ENCODE measurements at places on chromosomes 5 and 9.

GRCh38 chr5:160474084-160474483 lies 52.4 kb downstream of the PTTG1 start:
- no peak for DNase-seq

DNA sequence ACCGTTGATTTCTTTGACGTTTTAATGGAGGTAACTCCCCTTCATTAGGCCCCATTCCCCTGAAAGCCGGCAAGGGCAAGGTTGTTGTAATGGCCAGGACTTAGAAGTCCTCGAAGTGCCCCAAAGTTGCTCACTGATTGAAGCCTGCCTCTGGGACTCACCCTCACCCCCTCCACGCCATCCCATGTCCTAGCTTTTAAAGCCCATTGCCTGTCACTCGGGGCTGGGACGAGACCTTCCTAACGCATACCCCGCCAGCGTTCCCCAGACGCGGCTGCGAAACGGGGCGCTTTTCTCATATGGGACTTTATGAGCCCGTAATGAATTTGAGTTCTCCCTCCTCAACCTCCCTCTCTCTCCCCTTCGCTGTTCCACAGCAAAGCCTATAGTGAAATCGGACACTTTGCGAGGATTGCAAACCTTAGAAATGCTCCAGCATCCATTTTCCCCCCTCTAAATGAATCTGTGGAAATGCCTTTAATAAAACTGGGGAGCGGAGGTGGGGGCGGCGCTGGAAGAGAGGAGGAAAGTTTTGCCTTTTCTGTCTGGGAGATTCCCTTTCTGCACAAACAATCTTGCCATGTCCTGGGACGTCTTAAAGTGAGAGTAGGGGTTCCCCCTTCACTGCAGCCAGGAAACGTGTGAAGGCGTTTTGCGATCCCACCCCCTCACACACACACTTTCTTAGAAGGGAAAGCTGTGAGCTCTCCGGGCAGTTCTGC lies 1.5 kb downstream of the PAPPA start:
- DNase-seq: no peak

- peak; percentile 43 for DNase-seq
Measured at GRCh38 chr9:95181226-95181818, 136.2 kb downstream of the FANCC start.

DNA sequence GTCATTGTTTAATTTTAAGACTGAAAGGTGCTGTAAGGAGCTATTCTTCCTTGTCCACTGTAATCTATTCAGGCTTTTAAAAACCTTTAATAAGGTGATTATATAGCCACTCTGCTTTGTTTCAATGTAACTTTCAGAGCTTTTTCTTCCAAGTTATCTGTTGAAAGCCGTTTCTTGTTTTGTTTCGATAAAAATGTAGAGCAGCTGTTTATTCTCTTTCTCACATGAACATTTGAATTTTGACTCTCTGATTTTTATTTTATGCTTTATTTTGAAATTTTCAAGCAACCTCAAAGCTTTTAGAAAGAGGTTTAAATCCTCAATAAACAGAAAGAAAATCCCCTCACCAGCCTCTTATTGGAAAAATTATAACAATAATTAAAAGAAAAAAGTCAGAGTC lies 47.2 kb downstream of the CPEB4 start:
- DNase-seq: no peak

- DNase-seq: no peak
Measured at GRCh38 chr5:64292611-64293215, 127.1 kb downstream of the RNF180 start.

DNA sequence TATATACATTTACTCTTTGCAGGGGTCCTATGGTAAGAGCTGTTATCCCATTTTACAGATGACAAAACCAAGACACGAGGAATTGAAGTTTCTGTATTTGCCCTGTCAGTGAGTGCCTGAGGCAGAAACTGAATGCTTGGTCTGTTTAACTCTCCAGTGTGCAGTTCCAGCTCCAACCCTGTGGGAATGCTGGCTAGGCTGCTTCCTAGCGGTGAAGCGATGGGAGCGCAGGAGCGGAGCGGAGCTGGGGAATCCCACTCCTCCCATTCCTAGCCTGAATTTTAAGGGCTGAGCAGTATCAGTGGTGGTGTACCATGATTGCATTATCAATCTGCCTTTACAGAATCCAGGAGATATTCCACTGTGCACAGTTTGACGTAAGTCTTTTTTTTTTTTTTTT lies 202.3 kb downstream of the LRRC70 start:
- DNase-seq: no peak

GRCh38 chr9:108434036-108434435 lies 421.8 kb downstream of the ACTL7B start:
- DNase-seq: no peak

GRCh38 chr5:84118551-84118950 lies 266.1 kb downstream of the EDIL3 start:
- DNase-seq: no peak

GRCh38 chr5:56791396-56791795 lies 24.0 kb upstream of the MAP3K1 start:
- DNase-seq: no peak

GRCh38 chr5:146024034-146024433 lies 81.3 kb downstream of the PLAC8L1 start:
- no peak for DNase-seq

- DNase-seq: no peak
Measured at GRCh38 chr5:34657988-34658387, 1.9 kb downstream of the RAI14 start.

GRCh38 chr9:36398745-36399144 lies 1.3 kb downstream of the RNF38 start:
- DNase-seq: no peak

DNA sequence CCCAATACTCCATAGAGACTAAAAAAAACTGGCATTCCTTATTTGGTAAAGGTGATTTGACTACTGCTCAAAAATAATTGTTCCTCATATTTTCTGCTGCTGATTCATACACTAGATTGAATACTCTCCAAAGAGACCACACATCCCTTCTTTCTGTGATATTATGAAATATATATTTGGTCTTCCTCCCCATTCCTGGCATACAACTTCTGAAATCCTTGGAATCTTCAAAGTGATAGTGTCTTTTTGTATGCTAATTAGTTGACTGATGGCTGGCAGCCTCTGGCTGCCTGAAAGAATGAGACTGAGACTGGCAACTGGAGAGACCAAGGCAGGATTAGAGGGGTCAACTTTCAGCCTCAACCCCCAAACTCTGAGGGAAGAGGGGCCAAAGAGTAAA lies 348.0 kb upstream of the RFX3 start:
- no peak for DNase-seq

GRCh38 chr5:149646564-149646963 lies 65.3 kb downstream of the ARHGEF37 start:
- DNase-seq: no peak

GRCh38 chr9:108671794-108672193 lies 184.0 kb downstream of the ACTL7B start:
- DNase-seq: no peak

- no peak for DNase-seq
Measured at GRCh38 chr9:84445737-84446136, 105.2 kb upstream of the SLC28A3 start.

DNA sequence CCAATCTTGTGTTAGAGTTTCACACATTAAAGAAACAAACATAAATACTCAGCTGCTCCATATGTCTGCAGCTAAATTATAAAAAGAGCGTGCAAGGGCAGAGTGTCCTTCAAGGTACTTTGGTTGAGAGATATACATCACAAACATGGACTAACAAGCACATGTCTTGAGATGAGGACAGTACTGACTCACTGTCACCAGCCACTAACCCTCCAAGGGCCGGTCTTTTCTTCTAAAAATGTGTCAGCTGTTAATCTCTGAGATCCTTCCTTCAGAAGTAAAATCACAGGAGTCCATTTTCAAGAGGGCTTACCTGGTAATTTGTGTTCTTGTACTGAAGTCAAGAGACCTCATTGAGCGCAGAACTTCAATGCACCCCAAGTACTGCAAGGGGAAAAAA lies 66.4 kb downstream of the SHC3 start:
- DNase-seq: no peak

- DNase-seq: no peak
Measured at GRCh38 chr9:17594961-17595360, 16.1 kb downstream of the SH3GL2 start.

DNA sequence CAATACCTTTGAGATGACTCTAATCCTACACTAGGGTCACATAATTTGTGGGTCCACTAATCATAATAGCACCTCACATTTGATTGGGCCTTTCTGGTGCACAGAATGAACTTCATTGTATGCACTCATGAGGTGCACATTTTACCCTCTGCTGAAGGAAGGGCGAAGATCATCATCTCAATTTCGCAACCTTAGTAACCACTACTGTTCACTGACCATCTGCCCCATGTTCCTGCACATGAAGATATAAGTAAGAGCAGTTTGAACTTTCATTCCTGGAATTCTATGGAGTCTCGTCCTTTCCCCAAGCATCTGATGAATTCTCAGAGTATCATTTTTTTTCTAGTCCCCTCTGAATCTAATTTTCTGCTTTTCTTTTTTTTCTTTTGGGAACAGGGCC lies 21.2 kb downstream of the GAS1 start:
- DNase-seq: no peak

DNA sequence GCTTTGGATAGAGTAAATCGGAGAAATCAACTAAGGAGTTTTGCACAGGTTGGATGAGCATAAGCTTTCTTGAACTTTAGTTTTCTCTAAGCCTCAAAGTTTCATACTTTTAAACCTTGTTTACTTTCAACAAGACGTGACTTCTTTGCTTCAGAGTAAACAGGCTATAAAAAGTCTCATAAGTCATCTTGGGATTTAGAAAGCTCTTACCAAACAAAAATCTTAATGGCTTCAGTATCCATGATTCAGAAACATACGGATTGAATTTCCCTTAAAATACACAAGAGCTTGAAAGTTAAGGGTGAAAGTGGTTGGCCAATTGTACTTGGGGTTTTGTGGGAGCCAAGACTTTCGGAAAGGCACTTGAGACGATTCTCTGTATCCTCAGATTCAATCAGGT lies 270.9 kb upstream of the ANKH start:
- no peak for DNase-seq

GRCh38 chr5:57338868-57339340 lies 143.7 kb downstream of the ACTBL2 start:
- DNase-seq: no peak

DNA sequence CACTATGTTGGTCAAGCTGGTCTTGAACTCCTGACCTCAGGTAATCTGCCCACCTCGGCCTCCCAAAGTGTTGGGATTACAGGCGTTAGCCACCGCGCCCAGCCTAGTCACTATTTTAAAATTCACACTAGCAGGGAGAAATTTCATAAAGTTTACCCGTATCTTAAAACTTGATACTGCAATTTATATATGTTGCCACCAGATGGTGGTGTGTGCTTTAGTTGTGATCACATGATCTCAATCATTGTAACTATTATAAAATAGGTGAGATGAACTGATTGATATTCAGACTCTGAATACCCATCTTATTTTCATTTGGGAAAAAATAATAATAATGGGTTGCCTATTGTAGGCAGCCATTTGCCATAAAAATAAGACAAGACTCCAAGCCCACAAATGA lies 1330.4 kb upstream of the WWC1 start:
- peak; percentile 1 for DNase-seq

DNA sequence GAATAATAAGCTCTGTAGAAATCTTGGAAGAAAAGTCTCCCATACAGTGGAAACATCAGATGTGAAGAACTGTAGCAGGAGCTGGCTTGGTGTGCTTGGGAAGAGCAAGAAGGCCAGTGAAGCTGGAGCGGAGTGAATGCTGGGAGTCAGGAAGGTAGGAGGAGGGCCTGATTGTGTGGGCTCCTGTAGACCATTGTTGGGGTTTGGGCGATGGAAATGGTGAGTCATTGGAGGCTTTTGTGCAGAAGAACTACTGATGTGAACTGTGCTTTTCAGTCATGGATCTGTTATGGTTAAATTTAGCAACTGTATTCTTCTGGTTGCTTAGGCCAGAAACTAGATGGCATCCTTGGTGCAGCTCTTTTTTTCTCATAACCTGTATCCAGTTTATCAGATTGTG lies 2.3 kb downstream of the ICE1 start:
- DNase-seq: no peak

DNA sequence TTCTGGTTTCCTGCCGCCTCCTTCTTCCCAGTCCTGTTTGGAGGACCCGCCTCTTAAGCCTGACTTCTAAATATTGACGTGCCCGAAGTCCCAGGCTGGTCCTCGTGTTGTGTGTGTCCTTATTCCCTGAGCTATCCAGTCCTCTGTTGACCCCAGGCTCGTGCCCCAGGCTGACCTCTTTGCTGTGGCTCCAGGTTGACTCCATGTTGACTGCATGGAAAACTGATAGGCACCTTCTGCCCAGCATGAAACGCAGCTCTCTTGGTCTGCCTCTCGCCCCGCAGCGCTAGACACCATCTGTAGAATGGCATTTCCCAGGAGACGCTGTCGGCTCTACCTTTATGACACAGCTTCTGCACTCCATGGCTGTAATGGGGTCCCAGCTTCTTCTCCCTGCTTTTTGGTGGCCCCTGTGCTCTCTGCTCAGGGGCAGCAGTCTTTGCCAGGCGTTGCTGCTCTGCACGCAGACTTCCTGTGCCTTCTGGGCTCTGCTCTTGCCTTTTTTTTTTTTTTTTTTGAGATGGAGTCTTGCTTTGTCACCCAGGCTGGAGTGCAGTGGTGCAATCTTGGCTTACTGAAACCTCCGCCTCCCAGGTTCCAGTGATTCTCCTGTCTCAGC lies 28.4 kb downstream of the EHMT1 start:
- DNase-seq: no peak

GRCh38 chr5:53013857-53014256 lies 24.7 kb downstream of the ITGA2 start:
- no peak for DNase-seq

GRCh38 chr5:75891736-75892135 lies 174.5 kb upstream of the POC5 start:
- no peak for DNase-seq

- no peak for DNase-seq
Measured at GRCh38 chr9:104794070-104794469, 30.1 kb downstream of the NIPSNAP3B start.

DNA sequence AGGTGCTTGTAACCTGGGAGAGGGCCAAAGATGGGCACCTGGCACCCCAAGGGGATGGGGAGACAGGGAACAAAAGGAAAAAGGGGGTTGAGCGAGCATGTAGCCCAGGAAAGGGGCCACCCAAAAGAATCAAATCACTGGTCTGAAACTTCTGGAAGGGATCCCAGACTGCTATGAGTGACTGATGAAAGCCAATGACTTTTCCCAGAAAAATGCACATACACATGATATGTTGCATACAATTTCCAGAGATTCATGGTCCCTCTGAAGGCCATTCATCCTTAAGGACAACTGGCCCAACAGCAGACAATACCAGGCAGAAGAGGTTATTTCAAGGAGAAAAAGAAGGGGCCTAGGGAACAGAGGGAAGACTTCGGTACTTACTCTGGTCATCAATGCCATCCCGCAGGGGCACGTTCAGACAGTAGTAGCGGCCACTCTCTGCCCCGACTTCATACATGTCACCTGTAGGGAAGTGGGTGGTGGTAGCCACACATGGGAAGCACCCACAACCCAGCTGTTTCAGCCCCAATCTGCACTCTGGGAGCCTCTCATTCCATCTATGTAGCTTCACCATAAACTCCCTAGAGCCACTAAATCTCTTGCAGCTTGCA lies 8.4 kb downstream of the HDAC3 start:
- no peak for DNase-seq
